ENCODE measurements at places on chromosomes 2 and 18. TPM values are rescaled to one million over a fixed set of nuclear protein-coding genes. Genes with fewer than 3 reads are reported as not detected.

DNA sequence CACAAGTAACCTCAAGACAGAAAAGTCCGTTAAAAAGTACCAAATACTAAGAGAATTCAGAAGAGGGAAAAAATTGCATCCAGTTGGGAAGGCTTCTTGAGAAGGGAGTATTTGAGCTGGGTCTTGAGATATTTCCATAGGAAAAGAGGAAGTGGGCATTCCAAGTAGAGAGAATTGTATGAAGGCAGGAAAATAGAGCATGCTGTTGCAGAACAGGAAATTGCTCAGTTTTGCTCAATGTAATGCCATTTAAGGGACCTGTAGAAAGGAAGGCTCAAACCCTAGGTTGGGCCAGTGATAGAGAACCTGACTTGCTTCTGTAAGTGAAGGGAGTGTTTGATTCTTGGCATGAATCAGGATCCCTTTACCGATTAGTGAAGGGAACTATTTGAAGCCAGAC is 1.0 kb upstream of the ZC3H8 start:
- no peak for DNase-seq

GRCh38 chr18:34550902-34551301 is 159.2 kb upstream of the DTNA start:
- no peak for DNase-seq

DNA sequence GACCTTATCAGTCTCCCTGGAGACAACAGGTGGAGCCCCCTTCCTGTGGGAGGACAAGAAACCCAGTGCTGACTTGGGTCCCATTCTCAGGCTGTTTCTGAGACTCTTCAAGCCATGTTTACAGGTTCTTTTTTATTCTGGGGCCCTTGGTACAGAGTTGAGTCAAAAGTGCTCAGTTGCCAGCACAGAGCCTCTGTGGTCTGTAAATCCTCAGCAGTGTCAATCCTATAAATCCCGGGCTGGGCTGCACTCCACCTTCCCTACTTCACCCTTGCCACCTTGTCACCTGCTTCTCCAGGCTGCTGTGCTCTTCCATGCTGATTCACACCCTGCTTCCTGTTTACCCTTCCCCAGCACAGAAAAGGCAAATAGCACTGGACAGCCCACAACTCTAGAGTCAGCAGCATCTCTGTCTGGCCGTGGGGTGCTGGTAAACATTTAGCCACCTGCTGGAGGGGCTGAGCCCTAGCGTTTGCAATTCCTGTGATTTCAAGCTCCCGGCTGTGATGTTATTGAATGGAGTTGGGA is 74.7 kb downstream of the TNFRSF11A start:
- no peak for DNase-seq

GRCh38 chr2:108268001-108268400 is 20.7 kb upstream of the SULT1C2 start:
- DNase-seq, result no peak

Gene SERPINB3
- not detected for total RNA-seq

Gene PSD4
- 141 TPM for total RNA-seq

Gene TXNDC2
- total RNA-seq, result not detected

Gene RFTN2
- total RNA-seq, result 0.05 TPM

All from T-helper 17 cell (primary cell).